Stimulated activated CD4-positive, alpha-beta T cell treated with anti-CD3 and anti-CD28 coated beads, Interleukin-12 subunit alpha, Interleukin-12 subunit beta, amount 100 ng/mL, for 48 hours (primary cell): ENCODE measurements at places on chromosomes 13 and 19.

- DNase-seq, result no peak
These were observed 130.2 kb downstream of the FGF9 start for GRCh38 chr13:21800837-21801616.

GRCh38 chr19:7678971-7679751, 1.5 kb upstream of the TRAPPC5 start:
- DNase-seq, result peak; percentile 55

- DNase-seq, result no peak
These were observed 14.3 kb upstream of the FKRP start for GRCh38 chr19:46731584-46731983.

GRCh38 chr19:40923934-40924391, 41.9 kb upstream of the CYP2A7 start:
- DNase-seq, result no peak

DNA sequence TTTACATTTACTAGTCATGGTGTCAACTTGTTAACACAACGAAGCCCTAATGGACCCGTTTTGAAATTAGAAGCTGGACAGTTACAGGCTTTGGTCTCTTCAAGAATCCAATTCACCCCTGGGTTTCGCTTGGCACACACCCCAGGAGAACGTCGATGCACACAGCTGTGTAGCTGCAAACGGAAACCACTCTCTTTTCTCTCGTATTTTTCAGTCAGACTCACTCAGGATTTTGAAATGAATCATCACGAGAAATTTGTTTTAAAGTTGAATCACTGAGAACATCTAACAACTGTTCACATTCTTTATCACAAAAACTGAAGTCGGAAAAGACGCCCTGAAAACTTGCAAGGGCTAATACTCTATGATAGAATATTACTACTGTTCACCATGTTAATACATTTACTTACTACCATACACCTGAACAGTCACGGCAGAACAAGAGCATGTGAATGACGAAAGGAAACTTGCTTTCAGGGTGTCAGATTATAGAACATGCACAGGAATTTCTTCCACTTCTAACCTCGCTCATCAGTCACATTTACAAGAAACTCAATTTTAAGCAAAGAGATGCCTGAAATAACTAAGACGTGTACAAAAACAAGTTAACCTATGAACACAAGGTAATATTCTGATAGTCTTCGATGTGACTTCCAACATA, 4.7 kb downstream of the PNMA8A start:
- no peak for DNase-seq

DNA sequence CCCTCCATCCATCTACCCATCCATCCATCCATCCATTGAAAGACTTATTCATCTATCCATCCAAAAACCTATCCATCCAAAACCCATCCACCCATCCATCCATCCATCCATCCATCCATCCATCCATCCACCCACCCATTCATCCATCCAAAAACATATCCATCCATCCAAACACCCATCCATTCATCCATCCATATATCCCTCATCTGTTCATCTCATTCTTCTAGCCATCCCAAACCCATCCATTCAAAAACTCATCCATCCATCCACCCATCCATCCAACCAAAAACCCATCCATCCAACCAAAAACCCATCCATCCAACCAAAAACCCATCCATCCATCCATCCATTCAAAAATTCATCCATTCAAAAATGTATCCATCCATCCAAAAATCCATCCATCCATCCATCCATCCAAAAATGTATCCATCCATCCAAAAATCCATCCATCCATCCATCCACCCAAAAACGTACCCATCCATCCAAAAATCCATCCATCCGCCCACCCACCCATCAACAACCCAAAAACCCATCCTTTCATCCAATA, 56.5 kb downstream of the TSHZ3 start:
- no peak for DNase-seq

- no peak for DNase-seq
These were observed 829.7 kb downstream of the PCDH17 start for GRCh38 chr13:58461217-58461616.

DNA sequence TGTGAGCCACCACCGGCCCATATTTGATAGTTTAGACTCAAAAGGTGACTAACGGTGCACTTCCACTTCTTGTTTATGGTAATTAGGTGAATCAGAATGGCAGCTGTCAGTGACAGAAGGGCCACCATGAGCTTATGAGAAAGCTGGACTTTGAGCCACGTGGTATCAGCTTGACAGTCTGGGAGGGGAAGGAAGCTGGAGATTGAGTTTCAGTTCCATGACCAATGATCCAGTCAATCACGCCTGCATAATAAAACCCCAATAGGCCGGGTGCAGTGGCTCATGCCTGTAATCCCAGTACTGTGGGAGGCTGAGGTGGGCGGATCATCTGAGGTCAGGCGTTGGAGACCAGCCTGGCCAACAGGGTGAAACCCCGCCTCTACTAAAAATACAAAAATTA, 8.2 kb downstream of the EID2B start:
- no peak for DNase-seq

DNA sequence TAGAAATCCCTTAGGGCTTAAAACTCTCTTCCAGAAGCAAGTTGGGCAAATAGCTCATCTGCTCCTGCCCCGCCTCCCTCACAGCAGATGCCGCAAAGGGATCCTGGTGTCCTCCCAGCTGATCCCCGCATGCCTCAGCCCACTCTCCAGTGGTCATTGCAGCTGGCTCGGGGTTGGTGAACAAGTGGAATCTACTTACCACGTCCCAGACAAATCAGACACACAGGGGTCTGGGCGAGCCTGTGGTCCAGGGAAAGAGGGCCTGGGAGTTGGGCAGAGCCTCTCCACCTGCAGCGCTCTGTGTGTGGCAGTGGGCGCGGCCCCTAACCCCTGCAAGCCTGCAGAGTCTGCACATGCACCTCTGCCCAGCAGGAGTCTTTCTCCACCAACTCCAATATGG, 10.8 kb upstream of the C19orf33 start:
- no peak for DNase-seq

DNA sequence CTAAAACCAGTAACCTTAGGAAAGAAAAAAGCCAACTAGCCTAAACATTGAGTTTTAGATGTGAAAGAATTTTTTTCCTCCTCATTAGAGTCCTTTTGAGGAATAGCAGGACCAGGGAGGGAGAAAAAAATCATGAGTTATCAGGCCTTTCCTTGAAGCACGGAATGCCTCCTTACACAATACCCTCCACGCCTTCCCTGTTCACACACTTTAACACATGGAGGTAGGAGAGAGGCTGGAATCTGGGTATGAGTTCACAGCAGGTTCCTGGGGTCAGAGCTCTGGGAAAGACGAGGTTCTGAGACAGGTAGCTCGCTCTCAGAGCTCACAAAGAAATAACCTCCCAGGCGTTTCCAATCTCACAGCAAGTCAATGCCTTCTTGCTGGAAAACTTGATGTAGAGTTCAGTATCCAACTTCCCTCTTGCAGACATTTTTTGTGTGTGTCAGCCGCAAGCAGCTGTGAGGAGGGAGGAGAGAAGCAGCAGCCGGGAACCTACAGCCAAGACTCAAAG, 716 bp downstream of the ZNF573 start:
- no peak for DNase-seq

DNA sequence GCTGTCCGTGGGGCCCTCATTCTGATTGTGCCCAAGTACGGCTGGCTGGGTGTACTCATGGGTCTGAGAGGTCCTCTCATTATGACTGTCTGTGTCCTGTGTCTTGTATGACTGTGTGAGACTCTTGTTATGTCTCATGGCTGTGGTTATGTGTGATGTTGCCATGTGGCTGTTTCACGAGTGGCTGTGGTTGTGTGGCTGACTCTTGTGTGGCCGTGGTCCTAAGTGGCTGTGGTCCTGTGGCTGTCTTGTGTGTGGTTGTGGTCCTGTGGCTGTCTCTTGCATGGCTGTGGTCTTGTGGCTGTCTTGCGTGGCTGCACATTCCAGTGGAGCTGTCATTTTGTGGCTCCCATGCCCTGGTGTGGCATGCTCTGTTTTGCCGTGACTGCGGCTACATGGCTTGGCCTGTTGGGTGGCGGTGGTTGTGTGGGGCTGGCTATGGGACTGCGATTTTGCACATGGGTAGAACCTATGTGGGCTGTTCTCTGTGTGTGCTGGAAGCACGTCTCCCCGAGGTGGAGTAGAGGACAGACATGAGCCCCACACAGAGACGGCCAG, 2.5 kb downstream of the LYL1 start:
- peak; percentile 62 for DNase-seq

DNA sequence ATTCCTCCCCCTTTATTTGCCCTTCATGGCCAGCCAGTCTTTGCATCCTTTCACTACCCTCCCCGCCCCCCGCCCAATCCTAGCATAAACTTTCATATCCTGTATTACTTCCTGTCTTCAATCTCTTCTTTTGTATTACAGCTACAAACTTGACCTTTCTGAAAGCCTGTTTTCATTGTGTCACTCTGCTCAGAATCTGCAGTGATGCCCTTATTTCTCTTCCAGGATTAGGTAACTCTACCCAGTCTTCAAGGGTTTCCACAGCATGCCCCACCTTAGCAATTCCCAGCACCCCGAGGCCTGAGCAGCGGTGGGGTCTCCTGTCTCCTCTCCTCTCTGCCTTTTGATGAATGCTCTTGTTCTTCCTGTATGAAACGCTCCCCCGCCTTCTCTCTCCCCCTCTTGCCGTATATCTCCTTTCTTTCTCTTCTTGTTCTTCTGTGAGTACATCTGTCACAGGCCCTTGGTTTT, 145.6 kb downstream of the SHISA2 start:
- no peak for DNase-seq

GRCh38 chr19:1468821-1469254, 10.2 kb downstream of the C19orf25 start:
- no peak for DNase-seq

DNA sequence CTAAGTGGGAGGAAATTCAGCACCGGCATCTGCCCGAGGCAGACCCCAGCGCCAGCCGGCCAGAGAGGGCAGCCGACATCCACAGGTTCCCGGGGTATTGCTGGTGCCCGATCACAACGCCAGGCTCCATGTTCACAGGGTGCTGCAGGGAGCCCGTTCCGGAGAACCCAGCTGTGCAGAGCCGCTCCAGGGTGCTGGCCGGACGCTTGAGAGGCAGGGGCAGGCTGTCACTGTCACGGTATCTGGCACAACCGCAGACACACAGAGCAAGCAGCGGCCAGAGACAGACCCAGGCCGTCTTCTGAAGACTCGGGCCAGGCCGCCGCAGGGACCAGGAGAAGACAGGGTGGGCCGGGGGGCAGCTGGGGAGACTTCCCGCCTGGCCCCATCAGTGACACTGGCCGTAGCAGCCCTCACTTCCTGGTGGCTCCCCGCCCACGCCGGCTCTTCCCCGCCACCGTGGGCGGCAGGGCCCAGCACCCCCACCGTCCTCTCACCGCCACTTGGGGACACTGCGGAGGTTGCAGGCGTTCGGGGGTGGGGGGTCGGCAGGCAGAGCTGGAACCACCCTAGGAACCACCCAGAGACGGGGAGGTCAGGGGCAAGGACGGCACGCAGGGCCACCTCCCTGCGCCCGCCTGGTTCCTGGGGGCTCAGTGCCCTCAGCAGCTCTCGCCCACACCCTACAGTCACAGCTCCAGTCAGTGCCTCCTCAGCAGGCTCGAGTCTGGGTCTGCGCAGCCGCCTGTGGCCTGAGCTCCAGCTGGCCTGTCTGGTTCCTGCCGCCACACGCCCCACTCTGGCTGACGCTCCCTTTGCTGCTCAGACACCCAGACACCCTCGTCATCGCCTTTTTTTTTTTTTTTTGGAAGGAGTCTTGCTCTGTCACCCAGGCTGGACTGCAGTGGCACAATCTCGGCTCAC, 3.8 kb downstream of the RNF126 start:
- DNase-seq, result no peak

GRCh38 chr19:44974857-44975256, 19.7 kb downstream of the CLPTM1 start:
- no peak for DNase-seq

- no peak for DNase-seq
These were observed 20.5 kb downstream of the ZNF227 start for GRCh38 chr19:44232867-44233266.

DNA sequence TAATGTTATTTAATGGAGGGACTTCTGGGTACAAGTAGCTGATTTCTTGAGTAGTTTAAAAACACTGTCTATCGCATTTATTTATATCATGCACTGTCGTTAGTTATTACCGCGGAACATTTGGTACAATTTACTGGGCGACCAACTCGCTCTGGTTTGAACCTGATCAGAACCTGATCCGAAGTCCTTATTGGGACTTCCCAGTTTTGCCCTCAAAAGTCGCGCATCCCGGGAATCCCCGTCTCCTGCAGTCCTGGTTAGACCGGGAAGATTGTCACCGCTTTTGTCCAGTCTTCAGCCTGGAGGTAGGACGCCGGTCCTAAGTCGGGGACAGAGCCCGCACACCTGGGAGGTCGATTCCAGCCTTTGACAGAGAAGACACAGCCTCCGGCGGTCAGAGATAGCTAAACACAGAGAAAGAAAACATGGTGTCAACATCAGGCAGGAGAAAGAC, 694 bp downstream of the CLN5 start:
- no peak for DNase-seq

DNA sequence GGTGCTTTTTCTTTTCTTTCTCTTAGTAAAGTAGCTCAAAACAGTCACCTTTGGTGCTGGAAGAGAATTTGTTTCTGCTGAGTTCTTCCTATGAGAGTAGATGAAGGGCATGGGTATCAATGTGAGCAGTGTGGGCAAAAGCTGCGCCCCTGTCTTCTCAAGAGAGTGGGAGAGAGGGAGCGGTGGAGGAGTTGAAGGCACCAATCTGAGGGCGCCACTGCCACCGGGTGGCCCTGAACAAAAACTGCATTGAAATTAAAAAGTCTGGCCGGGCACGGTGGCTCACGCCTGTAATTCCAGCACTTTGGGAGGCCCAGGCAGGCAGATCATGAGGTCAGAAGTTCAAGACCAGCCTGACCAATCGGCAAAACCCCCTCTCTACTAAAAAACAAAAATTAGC, 28.7 kb upstream of the EPHX3 start:
- no peak for DNase-seq

GRCh38 chr19:608155-609003, 18.7 kb downstream of the HCN2 start:
- DNase-seq, result no peak

GRCh38 chr19:2235381-2236063, 607 bp downstream of the PLEKHJ1 start:
- DNase-seq, result no peak

DNA sequence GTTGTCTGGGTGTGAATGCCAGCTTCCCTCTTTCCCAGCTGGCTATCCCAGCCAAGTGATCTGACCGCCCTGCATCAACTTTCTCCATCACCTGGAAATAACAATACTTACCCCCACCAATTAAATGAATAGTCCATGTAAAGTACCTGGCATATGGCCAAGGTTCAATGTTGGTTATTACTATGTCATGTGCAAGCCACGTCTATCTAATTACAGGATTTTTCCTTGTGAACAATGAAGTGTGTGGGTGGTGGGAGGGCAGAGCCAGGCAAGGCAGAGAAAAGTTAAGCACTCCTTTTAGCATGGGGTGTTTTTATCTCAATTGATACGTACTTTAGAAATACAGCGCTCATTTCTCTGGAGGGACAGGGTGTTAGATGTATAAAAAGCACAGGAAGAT, 121.1 kb downstream of the NHLRC3 start:
- DNase-seq, result no peak

- no peak for DNase-seq
These were observed 245.6 kb downstream of the DACH1 start for GRCh38 chr13:71621174-71622124.

GRCh38 chr13:26837997-26838396, 77.4 kb upstream of the GPR12 start:
- no peak for DNase-seq

- DNase-seq, result no peak
These were observed 127.9 kb upstream of the GJB6 start for GRCh38 chr13:20360041-20360491.

GRCh38 chr13:50629966-50630365, 213.5 kb downstream of the DLEU7 start:
- no peak for DNase-seq

GRCh38 chr19:2425622-2426581, 1.5 kb downstream of the TIMM13 start:
- no peak for DNase-seq
